ENCODE measurements at places on chromosomes 3 and 15. TPM values are rescaled to one million over a fixed set of nuclear protein-coding genes. Genes with fewer than 3 reads are reported as not detected.

ZNF621 gene
- total RNA-seq: 6.7 TPM

SLC22A14 gene
- total RNA-seq: 0.03 TPM

CMTM8 gene
- total RNA-seq: 10.5 TPM

SAMMSON gene
- not detected for total RNA-seq

CCDC9B gene
- total RNA-seq: 20.2 TPM

C2CD4B gene
- total RNA-seq: 0.07 TPM

GOLGA6B gene
- not detected for total RNA-seq

RYR3 gene
- total RNA-seq: 0.01 TPM

EDEM1 gene
- total RNA-seq: 18.8 TPM

All from A549 treated with CORT108297 at 1 μM for 4 hours (cell line).